Activated CD4-positive, alpha-beta T cell treated with anti-CD3 and anti-CD28 coated beads for 24 hours (primary cell): ENCODE measurements at places on chromosomes 6 and 20.

- peak; percentile 28 for DNase-seq
These were observed 92.4 kb downstream of the PRND start for GRCh38 chr20:4813863-4814695.

DNA sequence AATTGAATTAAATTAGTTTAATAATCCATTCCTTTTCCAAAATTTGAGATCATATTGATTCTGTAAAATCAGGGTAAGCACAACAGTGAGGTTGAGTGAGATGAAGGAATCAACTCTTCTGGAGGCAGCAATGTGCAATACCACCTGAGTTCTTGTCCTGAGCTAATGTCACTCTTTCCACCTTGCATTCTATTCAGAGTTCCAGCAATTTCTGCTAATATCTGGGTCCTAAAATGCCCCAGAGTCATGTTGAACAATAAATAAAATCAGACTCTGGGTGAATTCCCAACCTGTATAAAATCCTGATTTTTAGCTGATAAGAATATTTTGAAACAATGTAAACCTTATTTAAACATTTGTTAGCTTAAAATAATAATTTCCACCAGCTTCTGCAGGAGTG, 590.8 kb upstream of the ADGRB3 start:
- DNase-seq = no peak

DNA sequence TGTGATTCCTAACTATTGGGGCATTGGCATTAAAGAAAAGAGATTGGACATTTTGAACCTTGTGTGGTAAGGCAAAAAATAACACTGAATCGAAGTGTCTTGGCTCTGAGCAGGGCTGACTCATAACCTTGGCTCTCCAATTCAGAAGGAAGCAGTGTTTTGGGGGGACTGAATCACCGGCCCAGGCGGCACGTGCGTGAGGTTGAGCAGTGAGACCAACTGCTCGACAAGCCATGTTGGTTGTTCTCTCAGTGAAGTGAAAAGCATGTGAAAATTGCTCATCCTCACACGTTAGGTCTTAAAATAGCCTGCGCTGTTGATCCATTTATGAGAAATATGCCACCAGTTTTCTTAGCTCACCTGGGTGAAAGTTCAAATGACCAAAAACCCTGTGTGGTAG, 137.8 kb upstream of the SPACA1 start:
- DNase-seq = no peak

DNA sequence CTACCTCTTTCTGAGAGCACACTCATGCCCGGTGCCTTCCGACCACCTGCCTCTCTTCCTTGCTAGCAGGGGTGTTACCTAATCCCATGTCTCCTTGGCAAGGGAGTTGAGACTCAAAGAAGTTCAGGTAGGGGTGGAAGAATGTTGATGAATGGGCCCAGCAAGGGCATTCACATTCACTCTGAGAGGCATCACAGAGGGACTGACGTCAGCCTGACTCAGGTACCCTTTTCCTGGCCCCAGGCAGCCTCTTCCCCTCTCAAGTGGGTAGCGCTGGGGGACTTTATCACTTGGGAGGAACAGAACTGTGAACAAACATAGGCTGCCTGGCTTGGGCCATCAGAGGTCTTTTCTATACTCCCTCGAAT, 35.3 kb downstream of the HM13 start:
- no peak for DNase-seq

DNA sequence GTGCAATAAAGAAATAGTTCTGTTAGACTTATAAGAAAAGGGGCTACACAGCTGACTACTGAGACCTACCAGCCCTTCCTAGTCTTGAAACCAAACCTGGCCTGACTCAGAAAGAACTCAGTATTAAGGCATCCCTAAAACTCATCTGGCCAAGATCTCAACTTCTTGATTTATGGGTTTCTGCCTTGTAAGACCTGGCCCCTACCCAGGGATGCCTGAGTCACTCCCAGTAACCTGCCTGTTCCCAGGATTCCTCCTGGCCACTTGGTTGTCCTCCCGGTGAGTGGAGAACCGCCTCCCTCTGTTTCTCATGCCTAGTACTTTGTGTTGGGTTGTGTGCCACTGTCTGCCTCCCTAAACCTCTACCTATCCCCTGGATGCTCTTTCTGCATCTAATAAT, 189.4 kb upstream of the PREP start:
- no peak for DNase-seq

DNA sequence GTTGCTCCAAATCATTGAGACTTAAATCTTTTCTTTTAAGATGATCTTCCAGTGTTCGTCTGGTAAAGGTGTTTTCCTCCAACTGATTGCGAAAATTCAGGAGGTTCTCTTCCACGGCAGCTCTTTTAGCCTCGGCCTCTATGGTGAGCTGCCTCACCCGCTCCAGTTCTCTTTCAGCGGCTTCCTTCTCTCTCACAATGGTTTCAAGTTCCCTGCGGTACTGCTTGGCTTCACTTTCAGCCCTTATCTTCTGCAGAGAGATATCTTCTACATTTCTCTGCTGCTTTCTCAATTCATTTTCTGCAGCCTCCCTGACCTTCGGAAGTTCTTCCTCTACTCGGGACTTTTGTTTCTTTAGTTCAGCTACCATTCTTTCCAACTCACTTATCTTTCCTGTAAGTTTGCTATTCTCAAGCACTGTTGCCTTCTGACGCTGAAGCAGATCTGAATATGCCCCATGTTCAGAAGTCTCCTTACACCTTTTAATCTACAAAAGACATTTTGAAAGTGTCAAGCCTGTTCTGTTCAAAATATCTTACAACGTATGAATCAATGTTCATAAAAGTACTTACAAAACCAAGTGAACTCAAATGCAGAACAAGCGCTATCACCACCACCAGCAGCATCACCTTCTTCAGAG, 22.3 kb downstream of the DST start:
- DNase-seq = no peak

- no peak for DNase-seq
These were observed 607.7 kb upstream of the NRSN1 start for GRCh38 chr6:23518294-23518693.

DNA sequence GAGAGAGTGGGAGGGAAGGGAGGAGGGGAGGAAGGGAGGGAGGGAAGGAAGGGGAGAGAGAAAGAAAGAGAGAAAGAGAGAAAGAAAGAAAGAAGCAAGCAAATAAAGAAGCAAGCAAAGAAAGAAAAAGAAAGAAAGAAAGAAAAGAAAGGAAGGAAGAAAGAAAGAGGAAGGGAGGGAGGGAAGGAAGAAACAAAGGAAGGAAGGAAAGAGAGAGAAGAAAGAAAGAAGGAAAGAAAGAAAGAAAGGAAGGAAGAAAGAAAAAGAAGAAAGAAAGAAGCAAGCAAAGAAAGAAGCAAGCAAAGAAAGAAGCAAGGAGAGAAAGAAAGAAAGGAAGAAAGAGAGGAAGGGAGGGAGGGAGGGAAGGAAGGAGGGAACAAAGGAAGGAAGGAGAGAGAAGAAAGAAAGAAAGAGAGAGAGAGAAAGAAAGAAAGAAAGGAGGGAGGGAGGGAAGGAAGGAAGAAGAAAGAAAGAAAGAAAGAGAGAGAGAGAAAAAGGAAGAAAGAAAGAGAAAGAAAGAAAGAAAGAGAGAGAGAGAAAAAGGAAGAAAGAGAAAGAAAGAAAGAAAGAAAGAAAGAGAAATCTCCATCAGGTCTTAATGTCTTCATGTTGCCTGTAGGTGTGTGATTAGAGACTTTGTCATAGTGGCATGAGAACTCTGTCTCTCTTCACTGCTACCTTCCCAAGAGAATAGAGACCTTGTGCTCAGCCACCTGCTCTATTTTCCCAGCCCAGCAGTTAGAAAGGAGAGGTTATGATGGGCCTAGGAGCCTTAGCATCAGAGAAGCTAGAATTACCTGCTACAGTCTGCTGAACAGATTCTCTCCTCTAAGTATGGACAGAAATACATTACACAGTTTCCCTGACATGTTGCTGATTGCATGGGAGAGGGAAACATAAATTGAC, 5.0 kb downstream of the SEMG1 start:
- DNase-seq = no peak

DNA sequence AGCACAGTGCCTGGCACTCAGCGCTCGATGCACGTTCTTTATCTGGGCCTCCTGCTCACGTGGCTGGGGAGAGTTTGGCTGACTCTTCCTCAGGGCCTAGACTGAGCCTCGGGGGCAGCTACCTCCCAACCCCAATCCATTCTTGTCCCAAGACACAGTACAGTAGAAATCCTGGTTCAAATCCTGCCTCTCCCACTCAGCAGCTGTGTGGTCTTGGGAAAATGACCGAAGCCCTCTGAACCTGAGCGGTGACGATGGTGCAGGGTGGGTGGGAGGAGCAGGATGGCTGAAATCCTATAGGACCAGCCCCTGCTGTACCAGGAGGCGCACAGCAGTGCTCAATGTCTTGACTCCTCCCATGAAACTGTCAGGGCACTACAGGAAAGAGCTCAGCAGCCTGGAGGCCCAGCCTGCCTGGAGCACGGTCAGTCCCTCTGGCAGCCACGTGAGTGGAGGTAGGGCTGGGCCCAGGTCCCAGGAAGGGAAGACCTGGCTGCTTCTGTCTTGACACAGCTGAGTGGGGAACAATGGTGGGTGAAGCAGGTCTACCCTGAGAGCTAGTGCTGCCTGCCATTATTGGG, 31.5 kb downstream of the PDRG1 start:
- DNase-seq = no peak
